ENCODE measurements at places on chromosomes 6 and 20.

GRCh38 chr6:168408504-168409136 lies 32.4 kb upstream of the SMOC2 start:
- DNase-seq, result no peak

DNA sequence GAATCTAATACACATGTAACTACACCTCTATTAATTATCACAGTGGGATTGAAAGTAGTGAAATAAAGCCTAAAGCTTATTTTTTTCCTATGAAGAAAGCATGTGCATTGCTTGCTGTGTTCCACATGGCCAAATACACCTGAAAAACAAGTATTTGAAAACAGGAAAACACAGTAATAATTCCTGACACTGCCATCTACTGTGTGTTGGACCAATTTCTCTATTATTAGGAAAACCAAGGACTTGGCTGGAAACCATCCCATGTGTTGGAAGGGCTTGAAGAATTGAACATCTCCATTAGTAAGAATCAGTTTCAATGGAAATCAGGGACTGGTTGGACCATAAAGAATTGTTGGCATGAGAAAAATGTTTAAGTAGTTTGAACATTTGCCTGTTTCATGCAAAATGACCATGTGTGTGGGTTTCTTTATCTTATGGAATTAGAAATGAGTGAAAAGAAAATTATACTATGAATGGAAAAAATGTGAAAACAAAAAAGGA lies 124.1 kb downstream of the PHF3 start:
- DNase-seq, result no peak

DNA sequence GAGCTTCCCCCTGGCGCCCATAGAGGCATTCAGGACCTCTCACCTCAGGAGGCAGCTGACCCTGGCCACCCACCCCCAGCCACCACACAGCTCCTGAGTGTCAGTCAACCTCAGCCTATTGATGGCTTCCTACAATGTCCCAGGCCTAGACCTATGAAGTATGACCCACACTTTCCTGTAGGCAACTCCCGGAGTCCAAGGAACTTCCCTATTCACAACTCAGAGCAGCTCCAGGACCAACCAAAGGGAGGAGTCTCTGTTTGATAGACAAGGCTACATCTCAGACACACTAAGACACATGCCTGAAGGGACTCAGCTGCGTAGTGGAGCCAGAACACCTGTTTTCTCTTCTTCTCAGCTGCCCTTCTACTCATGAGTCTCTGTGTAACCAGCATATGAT lies 169.1 kb downstream of the MAFB start:
- no peak for DNase-seq

GRCh38 chr20:15248618-15249395 lies 911.4 kb upstream of the FLRT3 start:
- no peak for DNase-seq

- no peak for DNase-seq
Observed at GRCh38 chr20:1687053-1687452, 29.5 kb upstream of the SIRPG start.

GRCh38 chr20:17825252-17825959 lies 125.6 kb downstream of the BANF2 start:
- DNase-seq, result no peak

GRCh38 chr6:91695221-91695620 lies 1108.3 kb upstream of the MAP3K7 start:
- no peak for DNase-seq

- DNase-seq, result no peak
Observed at GRCh38 chr6:42049948-42050296, 402 bp upstream of the TAF8 start.

GRCh38 chr6:139954463-139955071 lies 580.1 kb upstream of the CITED2 start:
- DNase-seq, result no peak

DNA sequence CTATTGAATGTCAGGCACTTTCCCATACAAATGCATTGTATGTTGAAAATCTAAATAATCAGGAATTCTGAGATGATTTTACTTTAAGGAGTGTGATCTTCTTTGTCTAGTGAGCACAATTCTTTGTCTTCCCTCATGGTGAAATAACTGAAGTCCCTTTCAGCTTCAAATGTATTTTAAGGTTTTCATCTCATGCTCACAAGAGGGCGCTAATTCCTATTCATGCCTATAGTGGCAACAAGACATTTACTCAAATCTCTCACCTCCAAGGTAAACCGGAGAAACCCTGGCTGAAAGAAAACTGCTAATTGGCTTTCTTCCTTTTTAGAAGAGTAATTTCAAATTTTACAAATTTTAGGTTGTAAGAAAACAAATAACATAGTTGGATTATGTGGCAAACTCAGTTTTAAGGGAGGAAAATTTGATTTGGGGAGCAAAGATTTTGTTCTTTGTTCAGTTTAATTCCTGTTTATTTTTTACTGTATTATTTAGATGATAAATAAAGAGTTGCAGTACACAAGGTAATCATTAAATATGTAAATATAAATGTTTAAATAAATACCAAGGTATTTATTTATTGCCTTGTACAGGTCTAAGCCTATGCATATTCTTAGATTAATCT lies 69.1 kb downstream of the SLC35F1 start:
- peak; percentile 33 for DNase-seq

- DNase-seq, result no peak
Observed at GRCh38 chr20:63625771-63626423, 1.0 kb downstream of the GMEB2 start.

- DNase-seq, result no peak
Observed at GRCh38 chr6:113786168-113786567, 71.0 kb upstream of the MARCKS start.

- no peak for DNase-seq
Observed at GRCh38 chr6:4460586-4461475, 315.4 kb upstream of the CDYL start.

DNA sequence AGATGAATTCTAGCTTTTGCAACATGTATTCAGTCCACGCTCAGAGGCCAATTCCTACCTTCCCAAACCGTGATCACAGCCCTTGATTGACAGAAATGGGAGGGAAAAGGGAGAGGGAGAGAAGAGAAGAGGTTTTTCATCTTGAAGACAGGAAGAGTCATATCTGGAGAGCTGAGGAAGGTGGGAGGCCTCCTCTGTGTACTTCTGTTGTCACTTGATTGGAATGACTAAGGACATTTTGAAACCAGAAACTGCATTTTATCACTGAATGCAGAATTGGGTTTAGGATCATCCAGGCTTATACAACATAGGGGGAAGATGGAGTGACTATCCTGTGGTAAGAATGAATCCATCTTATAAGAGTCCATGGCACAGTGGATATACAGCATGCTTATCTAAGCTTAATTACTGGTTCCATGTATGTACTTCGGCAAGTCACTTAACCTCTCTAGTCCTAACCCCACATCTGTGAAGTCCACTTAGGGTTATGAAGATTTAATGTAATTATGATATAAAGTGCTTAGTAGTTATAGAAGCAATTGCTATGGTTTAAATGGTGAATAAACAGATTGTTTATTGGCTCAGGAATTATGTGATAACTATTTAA lies 144.0 kb downstream of the BCKDHB start:
- DNase-seq, result no peak

DNA sequence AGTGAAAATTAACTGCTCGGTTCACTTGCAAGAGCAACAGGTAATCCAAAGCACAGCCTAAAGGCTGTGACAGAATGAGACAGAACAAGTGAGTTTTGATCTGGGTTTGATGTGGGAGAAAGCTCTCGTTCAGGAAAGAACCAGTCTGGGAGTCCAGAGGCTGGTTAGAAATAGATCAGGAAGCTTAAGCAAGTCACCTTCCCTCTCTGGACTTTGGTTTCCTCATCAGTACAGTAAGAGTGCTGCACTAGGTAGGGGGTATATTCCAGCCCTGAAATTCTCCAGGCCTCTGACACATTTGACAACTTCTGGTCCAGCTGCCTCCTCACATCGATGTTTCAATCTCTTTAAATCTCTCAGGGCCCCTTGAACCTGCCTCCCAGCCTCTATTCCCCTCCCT lies 33.7 kb upstream of the MDGA1 start:
- no peak for DNase-seq

GRCh38 chr6:19394687-19395086 lies 442.5 kb upstream of the ID4 start:
- no peak for DNase-seq

- no peak for DNase-seq
Observed at GRCh38 chr6:158536084-158536890, 23.6 kb upstream of the TMEM181 start.

DNA sequence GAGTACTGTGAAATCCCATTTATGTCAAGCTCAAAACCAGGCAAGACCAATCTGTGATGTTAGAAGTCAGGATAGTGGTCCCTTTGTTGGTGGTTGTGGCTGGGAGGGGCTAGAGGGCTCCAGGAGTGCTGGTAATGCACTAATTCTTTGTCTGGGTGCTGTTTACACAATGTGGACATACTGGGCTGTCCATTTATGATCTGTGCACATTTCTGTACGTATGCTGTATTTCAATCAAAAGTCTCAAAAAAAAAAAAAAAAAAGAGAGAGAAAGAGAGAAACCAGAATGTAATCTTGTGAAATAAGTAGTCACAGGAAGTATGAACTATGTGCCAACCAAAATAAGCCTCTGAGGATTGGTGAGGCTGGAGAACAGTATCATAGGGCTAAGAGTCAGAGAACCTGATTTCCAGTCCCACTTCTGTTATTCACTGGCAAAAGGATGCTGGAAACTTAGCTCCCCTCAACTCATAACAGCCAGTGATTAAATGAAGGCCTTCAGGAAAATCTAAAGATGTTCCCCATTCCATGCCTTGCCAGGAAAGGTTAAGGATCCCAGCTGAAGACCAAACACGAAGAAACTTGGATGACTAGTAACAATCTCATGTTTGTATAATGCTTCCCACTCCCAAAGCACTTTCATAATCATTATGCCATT lies 19.6 kb upstream of the TRAM2 start:
- DNase-seq, result no peak

GRCh38 chr20:50009521-50010454 lies 27.0 kb downstream of the SNAI1 start:
- no peak for DNase-seq

DNA sequence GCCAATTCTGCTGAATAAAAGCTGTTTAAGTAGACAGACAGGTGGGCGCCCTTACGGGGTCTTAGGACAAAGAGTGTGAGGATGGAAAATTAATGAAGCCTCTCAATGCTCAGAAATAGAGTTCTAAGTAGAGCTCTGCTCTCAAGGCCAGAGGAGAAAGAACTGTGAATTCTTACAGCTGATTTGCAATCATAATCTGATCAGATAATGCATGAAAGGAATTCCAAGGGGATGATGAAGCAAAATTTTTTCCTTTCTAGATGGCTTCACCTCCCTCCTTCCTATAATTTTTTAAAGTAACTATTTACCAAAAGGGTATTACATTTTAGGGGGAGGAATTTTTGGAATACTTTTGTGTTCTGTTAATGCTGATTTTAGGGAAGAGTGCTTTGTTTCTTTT lies 308.1 kb upstream of the HS3ST5 start:
- no peak for DNase-seq

- DNase-seq, result no peak
Observed at GRCh38 chr6:148999501-148999900, 252.7 kb downstream of the UST start.

- no peak for DNase-seq
Observed at GRCh38 chr6:118736440-118736839, 85.0 kb upstream of the CEP85L start.

- no peak for DNase-seq
Observed at GRCh38 chr20:313948-314347, 11.4 kb upstream of the SOX12 start.

GRCh38 chr6:119162134-119162775 lies 83.8 kb upstream of the FAM184A start:
- DNase-seq, result no peak

GRCh38 chr6:107862383-107862782 lies 38.3 kb upstream of the SCML4 start:
- DNase-seq, result peak; percentile 24

- no peak for DNase-seq
Observed at GRCh38 chr20:40749985-40750506, 61.0 kb upstream of the MAFB start.

GRCh38 chr20:57911512-57912226 lies 201.9 kb upstream of the PMEPA1 start:
- DNase-seq, result no peak

- DNase-seq, result no peak
Observed at GRCh38 chr6:162733489-162733888, 5.7 kb downstream of the PACRG start.

- DNase-seq, result no peak
Observed at GRCh38 chr6:2733324-2733723, 17.4 kb downstream of the MYLK4 start.
